GM12878 (cell line): ENCODE measurements at places on chromosomes 1 and 21. TPM values are rescaled to one million over a fixed set of nuclear protein-coding genes. Genes with fewer than 3 reads are reported as not detected.

- H3K27me3 ChIP-seq = no peaks in the 10 kb centered on the region
- no peak for DNase-seq
- H3K4me3 ChIP-seq = peak overlapping the region; percentile 94
- peaks cover 51% of the 10 kb centered on the region for H3K4me1 ChIP-seq
- peak overlapping the region; percentile 96 for H3K27ac ChIP-seq
- no peaks in the 10 kb centered on the region; the same call in none of the 2 replicates for H3K36me3 ChIP-seq
Observed at GRCh38 chr1:228084325-228084724, 1.8 kb downstream of the ARF1 start.

DNA sequence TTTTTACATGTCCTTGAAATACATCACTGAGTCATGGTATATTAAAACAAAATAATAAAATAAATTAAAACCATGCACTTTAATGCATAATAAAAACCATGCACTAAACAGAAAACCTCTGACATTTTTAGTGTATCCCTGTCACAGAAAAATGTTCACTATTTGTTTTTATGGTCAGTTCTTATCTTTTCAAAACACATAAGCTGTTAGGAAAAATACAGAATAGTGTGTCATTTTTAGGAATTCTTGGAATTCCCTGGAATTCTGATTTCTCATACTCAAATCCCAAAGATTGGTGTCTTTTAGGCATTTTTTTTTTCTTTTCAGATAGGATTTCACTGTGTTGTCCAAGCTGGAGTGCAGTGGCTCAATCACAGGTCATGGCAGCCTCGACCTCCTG, 25.1 kb upstream of the TINAGL1 start:
- no peak overlapping the region for H3K4me3 ChIP-seq
- peaks cover 14% of the 10 kb centered on the region for H3K4me1 ChIP-seq

DNA sequence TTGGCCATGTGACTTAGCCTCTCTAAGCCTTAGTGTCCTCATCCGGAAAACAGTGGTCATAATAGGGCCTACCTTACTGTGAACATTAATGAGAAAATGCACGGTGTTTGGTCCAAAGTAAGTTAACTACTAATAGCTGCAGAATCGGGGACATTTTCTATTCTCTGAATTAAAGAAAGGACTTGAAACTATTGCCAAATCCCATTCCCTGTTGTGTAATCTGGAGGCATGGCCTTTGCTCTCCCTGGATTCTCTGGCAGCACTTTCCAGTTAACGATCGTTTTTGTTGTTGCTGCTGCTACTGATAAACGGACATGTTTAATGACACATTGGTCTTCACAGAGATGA, 30.5 kb downstream of the FMO4 start:
- no peak overlapping the region for H3K27ac ChIP-seq
- H3K27me3 ChIP-seq = no peaks in the 10 kb centered on the region
- no peaks in the 10 kb centered on the region for H3K4me1 ChIP-seq

Gene CAPN2
- total RNA-seq = 17.9 and 18.9 TPM in 2 replicates

- DNase-seq = peak; percentile 37
- no peaks in the 10 kb centered on the region for H3K27me3 ChIP-seq
- H3K27ac ChIP-seq = 0 out of 2 replicates have a peak overlapping the region, but pooled peaks have one; percentile 11
- H3K4me3 ChIP-seq = no peak overlapping the region
- no peaks in the 10 kb centered on the region for H3K36me3 ChIP-seq
- peaks cover 15% of the 10 kb centered on the region for H3K4me1 ChIP-seq
Observed at GRCh38 chr1:153566414-153567371, 1.0 kb upstream of the S100A2 start.

Gene F5
- total RNA-seq = 0.29 and 0.72 TPM in 2 replicates

- no peaks in the 10 kb centered on the region for H3K36me3 ChIP-seq
- no peaks in the 10 kb centered on the region for H3K27me3 ChIP-seq
- no peak overlapping the region for H3K27ac ChIP-seq
Observed at GRCh38 chr1:221032637-221033280, 153.5 kb downstream of the HLX start.

GRCh38 chr1:175176246-175176645, 16.3 kb downstream of the KIAA0040 start:
- peaks cover 19% of the 10 kb centered on the region for H3K4me1 ChIP-seq
- H3K27me3 ChIP-seq = no peaks in the 10 kb centered on the region
- no peak for DNase-seq
- H3K27ac ChIP-seq = no peak overlapping the region
- H3K36me3 ChIP-seq = peaks cover 1% of the 10 kb centered on the region

- no peak overlapping the region for H3K27ac ChIP-seq
- H3K27me3 ChIP-seq = no peaks in the 10 kb centered on the region
- peaks cover 15% of the 10 kb centered on the region for H3K4me1 ChIP-seq
Observed at GRCh38 chr1:1614204-1614953, 921 bp upstream of the MIB2 start.

- H3K27ac ChIP-seq = no peak overlapping the region
- no peak overlapping the region for H3K4me3 ChIP-seq
- H3K36me3 ChIP-seq = no peaks in the 10 kb centered on the region
- H3K27me3 ChIP-seq = no peaks in the 10 kb centered on the region
Observed at GRCh38 chr1:14881775-14882672, 271.5 kb upstream of the TMEM51 start.

GRCh38 chr1:218878369-218878768, 295.3 kb upstream of the LYPLAL1 start:
- H3K36me3 ChIP-seq = no peaks in the 10 kb centered on the region
- no peaks in the 10 kb centered on the region for H3K27me3 ChIP-seq
- H3K4me3 ChIP-seq = no peak overlapping the region

GRCh38 chr1:201229095-201229494, 38.5 kb downstream of the IGFN1 start:
- no peak overlapping the region for H3K27ac ChIP-seq
- no peaks in the 10 kb centered on the region for H3K36me3 ChIP-seq
- H3K27me3 ChIP-seq = no peaks in the 10 kb centered on the region; the same call in 1 of the 2 replicates
- DNase-seq = no peak
- no peaks in the 10 kb centered on the region for H3K4me1 ChIP-seq
- no peak overlapping the region for H3K4me3 ChIP-seq

Gene RHD
- 0.13 TPM in 1 of 2 replicates, not detected in the other for total RNA-seq

Gene KIAA0040
- 29.0 and 29.2 TPM in 2 replicates for total RNA-seq

Gene LRRC53
- not detected in 2 replicates for total RNA-seq

DNA sequence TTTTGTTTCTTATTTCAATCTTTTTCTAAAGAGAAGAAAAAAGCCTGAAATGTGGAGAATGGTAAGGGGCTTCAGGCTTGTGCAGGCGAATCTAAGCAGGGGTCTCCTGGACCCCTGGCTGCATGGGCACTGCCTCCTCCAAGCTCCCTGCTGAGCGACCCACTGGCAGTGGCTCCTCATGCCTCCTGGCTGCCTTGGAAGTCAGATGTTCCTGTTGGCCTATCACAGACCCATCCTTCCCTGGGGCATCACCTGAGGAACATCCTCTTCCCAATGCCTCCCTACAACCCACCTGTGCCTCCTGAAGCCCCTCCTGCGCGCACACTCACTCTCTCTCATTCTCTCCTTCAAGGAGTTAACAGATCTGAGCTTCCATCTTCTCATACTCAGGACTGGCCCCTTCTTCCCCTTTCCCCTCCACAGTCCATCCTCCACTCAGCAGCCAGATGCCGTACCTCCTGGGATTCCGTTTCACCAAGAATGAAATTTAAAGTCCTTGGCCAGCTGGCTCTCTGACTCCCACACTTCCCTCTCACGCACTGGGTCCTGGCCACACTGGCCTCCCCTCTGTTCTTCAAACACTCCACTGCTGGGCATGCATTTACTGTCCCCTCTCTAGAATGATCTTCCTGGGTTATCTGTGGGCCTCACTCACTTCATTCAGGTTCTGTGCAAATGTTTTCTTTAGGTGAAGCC, 41.7 kb downstream of the AZIN2 start:
- H3K36me3 ChIP-seq = no peaks in the 10 kb centered on the region
- H3K4me3 ChIP-seq = no peak overlapping the region
- peaks cover 17% of the 10 kb centered on the region for H3K4me1 ChIP-seq
- no peak overlapping the region for H3K27ac ChIP-seq
- no peak for DNase-seq
- no peaks in the 10 kb centered on the region for H3K27me3 ChIP-seq

GRCh38 chr1:150971583-150972416, 2.8 kb downstream of the CERS2 start:
- peaks cover 5% of the 10 kb centered on the region; the same call in 1 of the 2 replicates for H3K36me3 ChIP-seq
- no peak for DNase-seq
- no peak overlapping the region for H3K27ac ChIP-seq
- H3K4me1 ChIP-seq = peaks cover 7% of the 10 kb centered on the region; the same call in 1 of the 2 replicates
- H3K27me3 ChIP-seq = no peaks in the 10 kb centered on the region; the same call in 1 of the 2 replicates

DNA sequence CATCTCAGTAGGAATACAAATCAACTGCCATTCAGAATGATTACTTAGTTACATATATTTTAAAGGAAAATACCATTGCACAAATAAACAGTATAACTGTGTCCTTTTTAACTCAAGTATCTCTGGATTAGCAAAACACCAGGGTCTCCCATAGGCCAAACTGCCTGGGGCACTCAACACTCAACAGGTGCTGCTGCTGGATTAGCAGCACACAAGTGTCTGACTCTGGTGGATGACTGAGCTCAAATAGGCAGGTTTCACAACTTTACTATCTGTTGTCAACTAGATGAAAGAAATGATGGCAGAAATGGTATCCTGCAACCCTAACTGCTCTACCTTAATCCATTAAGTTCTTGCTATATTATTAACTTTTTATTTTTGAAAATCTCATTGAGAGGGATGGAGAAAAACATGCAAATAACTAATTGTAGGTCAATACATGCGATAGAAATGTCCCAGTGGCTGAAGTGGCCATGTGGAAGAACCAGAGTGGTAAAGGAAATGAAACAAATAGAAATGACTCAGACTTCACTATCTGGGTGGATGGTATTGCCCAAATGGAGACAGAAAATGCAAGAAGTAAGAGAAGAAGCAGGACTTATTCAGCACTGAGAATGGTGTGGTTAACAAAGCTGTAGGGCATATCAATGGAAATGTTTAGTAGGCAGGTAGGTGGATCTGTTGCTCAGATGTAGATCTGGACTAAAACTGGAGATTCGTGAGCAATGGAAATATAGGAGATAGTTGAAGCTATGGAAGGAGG, 90.8 kb upstream of the CCDC190 start:
- peaks cover 4% of the 10 kb centered on the region; the same call in 1 of the 2 replicates for H3K4me1 ChIP-seq
- H3K27me3 ChIP-seq = no peaks in the 10 kb centered on the region
- DNase-seq = peak; percentile 42
- no peak overlapping the region for H3K27ac ChIP-seq
- H3K4me3 ChIP-seq = no peak overlapping the region

Gene POU3F1
- 0.38 and 0.53 TPM in 2 replicates for total RNA-seq

- peaks cover 10% of the 10 kb centered on the region; the same call in 1 of the 2 replicates for H3K4me1 ChIP-seq
- DNase-seq = no peak
- no peak overlapping the region for H3K4me3 ChIP-seq
- no peaks in the 10 kb centered on the region for H3K27me3 ChIP-seq
- H3K27ac ChIP-seq = no peak overlapping the region
Observed at GRCh38 chr21:34579411-34579810, 35.5 kb downstream of the RCAN1 start.

DNA sequence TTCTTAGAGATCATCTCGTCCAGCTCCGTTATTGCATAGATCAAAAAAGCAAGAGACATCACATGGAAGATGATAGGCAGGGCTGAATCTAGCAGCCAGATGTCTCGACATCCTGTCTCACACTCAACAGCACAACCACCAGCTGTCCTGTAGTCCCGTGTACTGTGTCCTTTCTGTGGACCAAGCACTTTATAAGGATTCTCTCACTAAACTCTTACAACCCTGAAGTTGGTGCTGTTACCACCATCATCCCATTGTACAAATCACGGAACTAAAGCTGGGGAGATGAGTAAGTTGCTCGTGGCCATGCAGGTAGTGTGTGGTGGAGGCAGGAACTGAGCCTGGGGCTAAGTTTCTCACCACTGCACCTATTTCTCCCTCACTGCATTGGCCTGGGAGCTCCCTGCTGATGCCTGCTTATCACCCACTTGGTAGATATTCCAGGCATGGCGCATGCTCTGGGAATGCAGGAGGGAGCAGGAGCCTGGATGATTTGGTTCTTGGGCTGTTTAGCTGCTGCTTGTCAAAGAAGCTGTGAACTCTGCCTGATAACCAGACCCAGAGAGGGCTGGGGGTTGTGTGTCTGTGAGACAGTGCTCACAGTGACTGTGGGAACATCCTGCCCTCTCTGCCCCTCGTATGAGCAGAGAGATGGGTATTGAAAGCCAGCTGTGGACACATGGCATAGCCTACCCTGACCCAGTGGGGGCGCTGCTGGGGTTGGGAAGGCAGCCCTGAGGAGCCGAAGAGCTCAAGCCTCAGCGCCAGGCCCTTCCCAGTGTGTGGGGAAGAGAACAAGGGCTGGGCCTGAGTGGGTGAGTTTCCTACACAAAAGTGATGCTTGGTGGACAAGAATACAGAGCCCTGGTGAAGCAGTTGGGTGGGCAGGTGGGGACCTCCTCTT, 13.6 kb downstream of the PPFIA4 start:
- H3K4me3 ChIP-seq = no peak overlapping the region
- no peak for DNase-seq
- H3K36me3 ChIP-seq = no peaks in the 10 kb centered on the region; the same call in 1 of the 2 replicates
- H3K27me3 ChIP-seq = no peaks in the 10 kb centered on the region
- peaks cover 11% of the 10 kb centered on the region for H3K4me1 ChIP-seq

GRCh38 chr1:212745303-212745702, 45.7 kb upstream of the BATF3 start:
- peaks cover 16% of the 10 kb centered on the region for H3K4me1 ChIP-seq
- DNase-seq = no peak
- H3K36me3 ChIP-seq = peaks cover 2% of the 10 kb centered on the region; the same call in 1 of the 2 replicates

Gene BATF3
- total RNA-seq = 44.9 and 47.5 TPM in 2 replicates

GRCh38 chr1:38076038-38076437, 29.4 kb upstream of the POU3F1 start:
- no peak for DNase-seq
- no peaks in the 10 kb centered on the region for H3K4me1 ChIP-seq
- H3K27me3 ChIP-seq = no peaks in the 10 kb centered on the region

- no peak overlapping the region for H3K4me3 ChIP-seq
- no peaks in the 10 kb centered on the region for H3K36me3 ChIP-seq
- no peaks in the 10 kb centered on the region for H3K27me3 ChIP-seq
- H3K4me1 ChIP-seq = 0 out of 2 replicates have a peak, but pooled peaks cover under 1% of the 10 kb centered on the region
Observed at GRCh38 chr1:182666706-182667105, 17.7 kb downstream of the RGS8 start.

DNA sequence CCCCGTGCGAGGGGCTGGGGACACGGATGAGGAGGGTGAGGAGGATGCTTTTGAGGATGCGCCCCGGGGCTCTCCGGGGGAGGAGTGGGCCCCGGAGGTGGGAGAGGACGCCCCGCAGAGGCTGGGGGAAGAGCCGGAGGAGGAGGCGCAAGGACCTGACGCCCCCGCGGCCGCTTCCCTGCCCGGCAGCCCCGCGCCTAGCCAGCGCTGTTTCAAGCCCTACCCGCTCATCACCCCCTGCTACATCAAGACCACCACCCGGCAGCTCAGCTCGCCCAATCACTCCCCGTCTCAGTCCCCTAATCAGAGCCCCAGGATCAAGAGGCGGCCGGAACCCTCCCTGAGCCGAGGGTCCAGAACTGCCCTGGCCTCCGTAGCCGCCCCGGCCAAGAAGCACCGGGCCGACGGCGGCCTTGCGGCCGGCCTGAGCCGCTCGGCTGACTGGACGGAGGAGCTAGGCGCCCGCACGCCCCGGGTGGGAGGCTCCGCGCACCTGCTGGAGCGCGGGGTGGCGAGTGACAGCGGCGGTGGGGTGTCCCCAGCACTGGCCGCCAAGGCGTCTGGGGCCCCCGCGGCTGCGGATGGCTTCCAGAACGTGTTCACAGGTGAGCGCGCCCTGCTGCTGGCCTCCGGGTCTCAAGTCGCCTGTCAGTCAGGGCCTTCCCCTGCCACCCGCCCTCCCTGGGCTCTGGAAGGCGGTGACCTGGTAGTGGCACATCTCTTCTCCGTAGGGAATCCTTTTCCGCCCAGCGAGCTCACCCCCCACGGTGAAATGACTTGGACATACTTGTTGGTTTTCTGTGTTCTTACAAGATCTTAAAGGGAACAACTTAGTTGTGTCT, 1.7 kb downstream of the FMN2 start:
- no peaks in the 10 kb centered on the region; the same call in 1 of the 2 replicates for H3K27me3 ChIP-seq
- no peak overlapping the region for H3K27ac ChIP-seq
- no peak for DNase-seq
- no peak overlapping the region for H3K4me3 ChIP-seq
